ENCODE measurements at places on chromosomes 5 and 9.

DNA sequence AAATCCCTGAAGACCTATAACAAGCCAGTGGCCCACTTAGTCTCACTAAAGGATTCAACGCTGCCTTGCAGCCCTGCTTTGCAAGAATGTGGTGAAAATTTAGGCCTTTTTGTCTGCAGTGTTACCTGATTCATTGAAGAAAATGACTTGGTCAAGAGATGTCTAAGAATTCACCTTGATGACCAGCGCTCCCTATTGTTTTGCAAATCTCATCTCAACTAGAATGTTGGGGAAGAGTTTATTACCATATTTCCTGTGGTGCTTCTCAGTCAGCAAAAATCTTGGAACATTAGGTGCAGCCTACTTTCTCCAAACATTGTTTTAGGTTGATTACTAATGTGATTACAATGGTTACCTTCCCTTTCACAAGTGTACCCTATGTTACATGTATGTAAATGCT, 53.5 kb downstream of the PLK2 start:
- no peak for DNase-seq

GRCh38 chr5:36945687-36946086, 69.1 kb downstream of the NIPBL start:
- no peak for DNase-seq

- no peak for DNase-seq
Observed at GRCh38 chr9:82939451-82939850, 123.5 kb downstream of the RASEF start.

DNA sequence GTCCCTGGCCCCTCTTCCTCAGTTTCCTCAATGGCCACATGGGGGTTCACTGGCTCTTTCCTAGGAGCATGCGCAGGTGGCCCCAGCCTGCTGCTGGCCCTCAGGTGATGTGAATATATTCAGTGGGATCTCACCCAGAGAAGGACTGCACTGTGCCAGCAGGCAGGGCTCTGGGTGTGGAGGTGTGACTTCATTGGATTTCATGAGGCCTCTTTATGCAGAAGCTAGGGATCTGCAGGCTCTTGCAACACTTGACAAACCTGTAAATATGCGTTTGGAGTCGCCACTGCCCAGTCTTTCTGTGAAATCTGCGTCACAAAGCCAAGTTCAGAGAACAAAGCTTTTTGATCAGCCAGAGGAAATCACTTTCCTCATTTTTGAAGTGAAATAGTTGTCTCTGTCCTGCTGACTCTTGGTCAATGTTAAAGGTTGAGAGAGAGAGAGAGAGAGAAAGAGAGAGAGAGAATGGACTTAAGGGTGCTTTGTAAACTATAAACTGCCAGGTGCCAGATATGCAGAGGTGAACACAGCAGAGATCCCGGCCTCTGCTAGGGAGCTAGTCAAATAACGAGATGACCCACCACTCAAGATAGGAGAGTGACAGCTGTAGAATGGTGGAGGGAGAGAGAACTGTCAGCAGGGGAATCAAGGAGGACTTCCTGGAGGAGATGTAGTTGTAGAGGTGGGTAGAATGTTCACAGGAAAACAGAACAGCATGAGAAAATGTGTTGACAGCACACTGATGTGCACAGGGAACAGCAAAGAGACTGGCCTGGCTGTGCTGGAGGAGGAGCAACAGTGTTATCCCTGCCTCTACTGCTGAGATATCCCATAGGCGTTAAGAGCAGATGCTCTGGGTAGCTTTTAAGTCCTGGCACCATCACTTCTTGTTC, 167.0 kb upstream of the ZNF618 start:
- no peak for DNase-seq

DNA sequence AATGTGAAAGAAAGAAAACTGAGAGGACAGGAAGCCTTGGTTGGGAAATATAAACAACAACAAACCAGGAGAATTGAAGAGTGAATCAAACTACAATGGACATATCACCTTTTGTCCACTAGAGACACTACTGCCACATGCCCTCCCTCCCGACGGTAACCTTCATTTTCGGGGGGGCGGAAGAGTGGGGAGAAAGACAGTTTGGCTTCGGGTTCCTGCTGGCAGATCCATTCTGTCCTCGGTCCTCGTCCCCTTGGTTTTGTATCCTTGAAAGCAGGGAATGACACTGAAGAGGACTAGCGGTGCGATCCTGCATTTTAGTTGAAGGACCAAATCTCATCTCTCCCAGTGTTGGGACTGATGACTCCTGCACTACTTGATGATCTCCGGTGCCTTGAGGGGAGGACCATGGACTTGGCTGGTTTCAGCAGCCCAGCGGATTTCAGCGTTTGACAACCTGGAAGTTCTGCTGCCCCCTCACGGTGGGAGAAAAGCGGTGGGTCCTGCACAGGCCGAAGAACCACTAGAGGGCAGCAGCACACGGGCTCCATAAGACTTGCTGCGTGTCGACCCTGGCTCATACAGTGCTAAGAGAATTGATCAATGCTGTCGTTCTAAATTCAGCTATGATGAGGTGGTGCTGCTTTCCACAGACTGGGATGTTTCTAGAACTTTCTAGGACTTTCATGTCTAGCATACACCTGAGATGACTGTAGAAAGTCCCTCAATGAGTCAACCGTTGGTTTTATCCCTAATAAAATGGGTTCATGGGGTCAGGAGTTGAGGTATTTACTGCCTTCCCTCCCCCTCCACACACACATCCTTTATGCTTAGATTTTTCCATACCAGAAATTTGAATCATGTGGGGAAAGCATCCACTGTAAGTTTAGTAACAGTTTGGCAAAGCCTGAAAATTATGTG, 15.1 kb upstream of the ZNF131 start:
- peak; percentile 90 for DNase-seq

GRCh38 chr5:171162596-171162995, 146.5 kb upstream of the TLX3 start:
- DNase-seq = no peak
